ENCODE measurements at places on chromosomes 16 and 17.

GRCh38 chr17:51456942-51457341, 196.6 kb downstream of the UTP18 start:
- no peak for DNase-seq

- DNase-seq, result no peak
Measured at GRCh38 chr17:48294806-48295361, 135.1 kb downstream of the SKAP1 start.

- DNase-seq, result no peak
Measured at GRCh38 chr17:36004594-36005108, 3.3 kb upstream of the CCL15 start.

GRCh38 chr16:65667011-65667578, 545.2 kb upstream of the CDH11 start:
- no peak for DNase-seq

DNA sequence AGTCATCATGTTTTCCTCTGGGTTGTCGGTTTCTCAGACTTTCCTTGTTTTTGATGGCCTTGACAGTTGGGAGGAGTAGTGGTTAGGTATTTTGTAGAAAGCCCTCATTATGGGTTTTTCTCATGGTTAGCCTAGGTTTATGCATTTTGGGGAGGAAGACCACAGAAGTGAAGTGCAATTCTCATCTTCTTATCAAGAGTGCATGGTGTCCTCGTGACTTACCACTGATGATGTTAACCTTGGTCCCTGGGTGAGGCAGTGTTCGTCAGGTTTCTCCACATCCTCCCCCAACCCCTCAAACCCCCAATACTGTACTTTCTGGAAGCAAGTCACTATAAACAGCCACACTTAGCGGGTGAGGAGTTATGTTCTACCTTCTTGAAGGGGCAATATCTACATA, 42.3 kb downstream of the BPTF start:
- DNase-seq, result no peak

DNA sequence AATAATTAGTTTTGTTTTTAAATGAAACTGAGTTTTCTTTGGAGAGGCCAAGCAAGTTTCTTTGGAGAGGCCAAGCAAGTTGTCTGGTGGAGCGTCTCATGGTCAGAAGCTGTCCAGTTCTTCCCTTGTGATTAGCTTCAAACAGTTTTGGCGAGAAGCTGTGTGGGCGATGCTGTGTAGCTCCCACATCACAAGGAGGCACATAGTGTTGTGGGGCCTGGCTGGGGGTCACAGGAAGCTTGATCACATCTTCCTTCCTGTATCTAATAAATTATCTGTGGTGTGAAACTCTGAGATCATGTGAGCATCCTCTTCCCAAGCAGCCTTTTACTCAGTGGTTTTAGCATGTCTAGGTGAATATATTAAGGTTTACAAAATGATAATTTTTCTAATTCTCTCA, 33.9 kb downstream of the SPECC1 start:
- DNase-seq, result no peak

GRCh38 chr17:1958134-1958881, 66.8 kb downstream of the RTN4RL1 start:
- no peak for DNase-seq

GRCh38 chr16:83315271-83315670, 492.5 kb upstream of the HSBP1 start:
- no peak for DNase-seq

GRCh38 chr17:80603396-80603795, 58.8 kb downstream of the RPTOR start:
- DNase-seq, result no peak

- DNase-seq, result no peak
Measured at GRCh38 chr17:42457107-42457792, 1.4 kb upstream of the ATP6V0A1 start.

DNA sequence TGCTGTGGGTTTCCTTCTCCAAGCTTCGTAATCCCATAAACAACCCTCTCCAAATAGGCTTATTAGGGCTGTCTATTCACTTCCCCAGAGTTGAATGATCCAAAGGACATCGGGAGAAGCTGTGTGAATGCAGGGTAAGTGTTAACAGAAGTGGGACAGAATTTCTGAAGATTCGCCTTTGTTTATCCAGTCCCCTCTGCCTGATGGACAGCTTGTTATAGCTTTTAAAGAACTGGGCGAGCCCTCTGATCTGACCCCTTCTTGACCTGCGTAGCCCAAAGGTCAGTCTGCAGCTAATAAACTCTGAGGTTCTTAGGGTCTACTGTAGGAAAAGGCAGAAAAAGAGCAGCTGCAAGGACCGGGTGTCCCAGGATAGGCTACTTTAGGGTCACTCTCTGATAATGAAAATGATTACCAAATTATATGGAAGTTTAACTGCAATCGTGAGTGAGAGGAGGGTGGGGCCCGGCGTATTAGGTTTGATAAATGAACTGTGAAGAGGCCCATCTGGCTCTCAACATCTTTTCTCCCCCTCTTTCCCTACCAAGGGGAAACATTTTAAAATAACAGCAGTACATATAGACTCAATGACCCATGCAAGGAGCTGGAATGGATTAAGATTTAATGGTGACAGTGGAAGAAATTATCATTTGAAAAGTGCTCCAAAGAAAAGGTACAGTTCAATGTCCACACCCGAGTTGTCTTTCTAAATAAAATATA, 233.4 kb downstream of the FTO start:
- no peak for DNase-seq

- DNase-seq, result no peak
Measured at GRCh38 chr16:66662445-66663194, 33.9 kb downstream of the CMTM4 start.

DNA sequence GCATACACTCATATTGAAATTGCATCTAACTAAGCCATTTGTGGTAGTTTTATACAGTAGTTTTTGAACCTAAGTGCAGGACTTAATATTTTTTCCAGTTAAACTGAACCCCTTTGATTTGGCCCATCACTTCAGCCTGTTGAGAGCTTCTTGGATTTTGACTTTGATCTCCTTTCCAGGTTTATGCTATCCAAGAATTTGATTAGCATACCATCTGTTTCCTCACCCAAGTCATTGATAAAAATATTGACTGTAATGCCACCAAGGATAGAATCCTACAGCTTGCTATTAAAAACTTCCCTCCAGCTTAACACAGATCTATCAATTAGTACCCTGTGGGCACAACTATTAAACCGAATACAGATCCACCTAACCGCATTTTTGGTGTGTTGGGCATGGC, 7.2 kb downstream of the TMEM94 start:
- DNase-seq, result no peak

- DNase-seq, result no peak
Measured at GRCh38 chr17:73613271-73614233, 30.7 kb downstream of the SDK2 start.

GRCh38 chr16:80104401-80104800, 436.4 kb upstream of the DYNLRB2 start:
- no peak for DNase-seq

- DNase-seq, result no peak
Measured at GRCh38 chr17:31517524-31517923, 126.0 kb downstream of the RAB11FIP4 start.

DNA sequence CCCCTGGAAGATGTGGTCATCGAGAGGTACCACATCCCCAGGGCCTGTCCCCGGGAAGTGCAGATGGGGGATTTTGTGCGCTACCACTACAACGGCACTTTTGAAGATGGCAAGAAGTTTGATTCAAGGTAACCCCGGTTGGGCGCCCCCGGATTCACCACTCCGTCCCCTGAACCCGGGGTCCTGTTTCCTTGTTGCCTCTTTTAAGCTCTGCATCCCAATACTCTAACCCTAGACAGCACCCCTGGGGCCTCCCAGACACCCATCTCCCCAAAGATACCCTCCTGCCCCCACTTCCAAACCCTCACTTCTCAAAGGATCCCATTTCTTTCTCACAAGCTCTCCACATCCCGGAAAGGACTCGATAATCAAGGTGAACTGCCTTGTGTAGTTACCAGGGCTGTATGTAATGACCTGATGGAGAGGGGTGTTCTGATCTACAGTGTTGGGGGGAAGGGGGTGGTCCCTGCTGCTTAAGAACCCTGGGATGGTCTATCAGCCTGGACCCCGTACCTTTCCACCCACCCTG, 412 bp downstream of the FKBP10 start:
- no peak for DNase-seq

- DNase-seq, result no peak
Measured at GRCh38 chr16:68902003-68902968, 59.0 kb downstream of the TANGO6 start.

DNA sequence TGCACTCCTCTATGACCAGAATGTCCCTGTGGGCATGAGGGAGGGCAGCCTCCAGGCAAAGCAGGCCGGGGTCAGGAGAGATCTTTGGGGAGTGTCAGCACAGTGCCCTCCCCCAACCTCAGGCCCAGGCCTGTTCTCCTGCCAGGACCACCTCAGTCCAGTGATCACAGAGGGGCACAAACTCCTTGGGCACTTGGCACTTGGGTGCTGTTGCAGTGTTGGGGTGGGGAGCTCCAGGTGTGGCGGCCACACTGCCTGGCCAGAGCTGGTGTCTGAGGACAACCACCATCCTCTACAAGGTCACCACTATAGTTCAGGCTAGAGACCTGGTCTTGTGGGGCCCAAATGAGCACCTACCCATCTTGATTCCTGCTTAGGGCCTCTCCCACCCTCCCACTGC, 37.2 kb downstream of the SMPD3 start:
- no peak for DNase-seq

DNA sequence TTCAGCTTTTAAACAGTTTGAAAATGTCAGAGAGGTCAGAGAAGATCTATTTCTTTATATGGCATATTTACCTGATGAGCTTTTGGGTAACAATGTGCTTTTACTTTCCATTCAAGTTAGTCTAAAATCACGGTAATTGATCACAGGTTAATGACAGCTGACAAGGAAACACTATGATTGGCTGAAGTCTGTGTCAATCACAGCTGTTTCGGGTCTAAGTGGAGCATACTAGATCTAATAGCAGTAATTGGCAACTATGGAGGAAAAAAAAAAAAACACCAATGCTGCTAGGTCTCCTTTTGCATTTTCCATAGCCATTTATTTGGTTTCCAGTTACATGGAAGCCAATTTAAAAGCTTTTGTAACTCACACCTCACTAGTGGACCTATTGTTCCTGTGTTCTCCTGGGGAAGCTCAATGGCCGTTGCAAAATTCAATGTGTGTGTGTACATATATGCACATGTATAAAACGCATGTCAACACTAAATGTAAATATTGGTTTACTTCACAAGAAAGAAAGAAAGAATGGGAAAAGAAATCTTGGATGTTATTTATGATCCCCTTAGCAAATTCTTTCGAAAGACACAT, 568.3 kb upstream of the ZFHX3 start:
- DNase-seq, result no peak

GRCh38 chr17:66172691-66173223, 19.2 kb downstream of the CEP112 start:
- no peak for DNase-seq

GRCh38 chr16:62194828-62195227, 158.6 kb upstream of the CDH8 start:
- no peak for DNase-seq

DNA sequence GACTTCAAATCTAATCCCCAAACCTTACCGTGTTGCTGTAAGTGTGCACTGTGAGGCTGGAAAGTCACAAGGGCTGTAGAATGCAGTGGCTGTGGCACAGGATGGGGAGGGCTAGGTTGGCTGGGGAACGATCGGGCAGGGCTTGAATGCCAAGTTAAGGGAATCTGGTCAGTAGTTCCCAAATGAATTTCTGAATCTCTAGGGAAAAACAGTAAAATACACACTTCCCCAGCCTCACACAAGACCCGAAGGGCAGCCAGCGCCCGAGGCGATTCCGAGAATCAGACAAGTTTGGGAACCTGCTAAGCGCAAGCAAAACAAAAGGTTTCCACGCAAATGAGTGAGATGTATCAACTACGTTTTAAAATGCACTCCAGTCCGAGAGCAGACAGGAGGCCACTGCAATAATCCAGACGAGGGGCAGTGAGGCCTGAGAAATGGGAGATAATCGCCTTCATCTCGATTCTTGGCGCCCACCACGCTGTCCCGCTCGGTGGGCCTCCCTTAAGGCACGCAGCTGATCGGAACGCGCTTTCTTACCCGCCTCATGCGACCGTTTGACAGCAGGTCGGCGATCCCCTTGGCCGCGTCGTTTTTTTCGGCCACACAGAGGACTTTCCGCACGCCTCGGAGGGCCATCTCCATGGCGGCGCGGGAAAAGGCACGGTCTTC, 599 bp downstream of the TOP3A start:
- no peak for DNase-seq
